ENCODE measurements at places on chromosomes 11 and 22. TPM values are rescaled to one million over a fixed set of nuclear protein-coding genes. Genes with fewer than 3 reads are reported as not detected.

Gene PATE2
- not detected for total RNA-seq

Gene HEPHL1
- not detected for total RNA-seq

Gene LGR4
- 32.7 TPM for total RNA-seq

- no peak for DNase-seq
Measured at GRCh38 chr11:76119779-76120178, 86.5 kb downstream of the WNT11 start.

Gene FGF3
- not detected for total RNA-seq

Data from Right ventricle myocardium inferior (tissue), 1 donor.